Esophagus squamous epithelium (tissue), 5 donors: ENCODE measurements at places on chromosomes 13 and 19. TPM values are rescaled to one million over a fixed set of nuclear protein-coding genes. Genes with fewer than 3 reads are reported as not detected.

The IFI30 gene
- total RNA-seq = 90.5 TPM

The KANK3 gene
- total RNA-seq = 8.8 TPM

The MATK gene
- 2.1 TPM for total RNA-seq

The FUT3 gene
- total RNA-seq = 51.7 TPM

The MEDAG gene
- total RNA-seq = 1.1 TPM

The NLRP5 gene
- total RNA-seq = not detected

The F10 gene
- 21.6 TPM for total RNA-seq

The NAPSA gene
- 0.38 TPM for total RNA-seq

The ABCC4 gene
- total RNA-seq = 6.4 TPM

The SHD gene
- not detected for total RNA-seq

The DPF1 gene
- total RNA-seq = not detected

The OR7E24 gene
- total RNA-seq = not detected

The KLK13 gene
- total RNA-seq = 973 TPM

The BBC3 gene
- 0.48 TPM for total RNA-seq

The CGB8 gene
- total RNA-seq = not detected

The ATP11A gene
- 18.2 TPM for total RNA-seq

The FGF22 gene
- total RNA-seq = 0.38 TPM

The PSG1 gene
- not detected for total RNA-seq

The EFNB2 gene
- 15.4 TPM for total RNA-seq

The ZNF135 gene
- 1.6 TPM for total RNA-seq

The PRR36 gene
- not detected for total RNA-seq

The PTGIR gene
- 3.0 TPM for total RNA-seq

The NRTN gene
- total RNA-seq = 1.1 TPM

The RAVER1 gene
- total RNA-seq = 23.3 TPM
